ENCODE measurements at places on chromosomes 3 and 15. TPM values are rescaled to one million over a fixed set of nuclear protein-coding genes. Genes with fewer than 3 reads are reported as not detected.

- H3K27me3 ChIP-seq = no peaks in the 10 kb centered on the region
- peaks cover 5% of the 10 kb centered on the region for H3K4me1 ChIP-seq
- no peak overlapping the region for H3K27ac ChIP-seq
- no peak overlapping the region for H3K4me3 ChIP-seq
Measured at GRCh38 chr15:99315636-99316035, 64.4 kb downstream of the LRRC28 start.

RLBP1 gene
- not detected for polyA plus RNA-seq

DNA sequence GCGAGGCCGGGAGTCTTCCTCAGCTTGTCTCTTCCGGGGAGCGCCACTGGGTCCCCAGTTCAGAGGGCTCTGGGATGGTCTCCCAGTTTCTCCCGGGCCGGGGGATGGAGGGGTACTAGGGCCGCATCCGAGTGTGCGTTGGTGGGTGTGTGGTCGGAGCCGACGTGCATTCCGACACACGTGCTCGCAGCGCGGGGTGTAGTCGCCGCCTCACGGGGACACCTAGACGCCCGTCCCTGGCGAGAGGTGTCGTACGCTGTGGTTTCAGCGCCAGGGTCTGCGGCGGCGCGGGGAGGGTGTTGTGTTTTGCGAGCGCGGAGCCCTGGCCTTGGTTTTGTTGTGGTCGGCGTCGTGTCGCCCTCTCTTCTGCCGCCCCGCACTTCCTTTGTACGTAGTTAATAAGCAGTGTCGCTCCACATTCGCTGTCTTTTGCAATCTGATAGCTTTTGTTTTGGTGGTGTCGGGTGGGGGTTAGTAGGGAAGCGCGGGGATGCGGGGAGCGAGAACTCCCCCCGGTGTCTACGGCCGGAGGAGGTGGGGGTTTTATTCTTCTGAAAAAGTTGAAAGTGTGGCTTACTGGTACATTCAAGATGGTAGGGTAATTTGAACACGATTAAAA lies 2.2 kb downstream of the IGF1R start:
- no peak overlapping the region for H3K27ac ChIP-seq
- peak overlapping the region; percentile 92 for H3K4me3 ChIP-seq
- H3K4me1 ChIP-seq = peaks cover 49% of the 10 kb centered on the region
- H3K36me3 ChIP-seq = no peaks in the 10 kb centered on the region
- H3K27me3 ChIP-seq = no peaks in the 10 kb centered on the region

LARP6 gene
- 18.0 TPM for polyA plus RNA-seq

DNA sequence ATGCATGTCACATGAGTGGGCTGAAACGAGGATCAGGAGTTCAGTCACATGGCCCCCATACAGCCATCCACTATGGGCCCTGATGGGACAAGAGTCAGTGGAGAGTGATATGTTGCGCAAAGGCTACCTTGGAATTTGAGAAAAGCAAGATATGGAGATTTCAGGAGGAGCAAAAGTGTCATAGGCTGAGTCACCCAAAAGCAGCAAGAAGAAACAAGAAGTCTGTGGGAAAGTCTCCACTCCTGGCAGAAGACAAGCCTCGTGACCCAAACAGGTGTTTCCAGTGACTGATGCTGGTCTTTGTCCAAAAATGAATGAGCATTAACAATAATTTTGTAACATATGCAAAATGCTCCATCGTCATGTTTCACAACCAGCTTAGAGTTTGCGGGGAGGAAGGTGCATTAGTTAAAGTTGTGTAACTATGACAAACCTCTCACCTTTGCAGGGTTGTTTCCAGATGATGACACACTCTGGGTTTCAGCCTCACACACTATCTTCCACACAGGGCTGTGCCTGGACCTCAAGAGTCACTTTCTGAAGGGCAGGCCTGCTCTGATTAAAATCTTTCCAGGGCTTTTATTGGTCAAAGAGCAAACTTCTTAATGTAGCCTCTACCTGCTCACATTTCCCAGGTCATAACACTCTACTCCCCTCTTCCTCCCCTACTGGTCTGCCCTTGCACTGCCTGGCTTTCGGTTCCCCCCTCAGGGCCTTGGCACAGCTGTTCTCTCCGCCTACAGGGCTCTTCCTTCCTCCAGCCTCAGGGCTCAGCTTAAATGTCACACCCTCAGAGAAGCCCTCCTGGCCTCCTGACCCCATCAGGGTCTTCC lies 3.9 kb upstream of the DNASE1L3 start:
- H3K4me1 ChIP-seq = no peaks in the 10 kb centered on the region
- no peaks in the 10 kb centered on the region for H3K27me3 ChIP-seq
- DNase-seq = peak; percentile 52
- no peaks in the 10 kb centered on the region for H3K36me3 ChIP-seq
- H3K4me3 ChIP-seq = no peak overlapping the region
- H3K27ac ChIP-seq = no peak overlapping the region

DNA sequence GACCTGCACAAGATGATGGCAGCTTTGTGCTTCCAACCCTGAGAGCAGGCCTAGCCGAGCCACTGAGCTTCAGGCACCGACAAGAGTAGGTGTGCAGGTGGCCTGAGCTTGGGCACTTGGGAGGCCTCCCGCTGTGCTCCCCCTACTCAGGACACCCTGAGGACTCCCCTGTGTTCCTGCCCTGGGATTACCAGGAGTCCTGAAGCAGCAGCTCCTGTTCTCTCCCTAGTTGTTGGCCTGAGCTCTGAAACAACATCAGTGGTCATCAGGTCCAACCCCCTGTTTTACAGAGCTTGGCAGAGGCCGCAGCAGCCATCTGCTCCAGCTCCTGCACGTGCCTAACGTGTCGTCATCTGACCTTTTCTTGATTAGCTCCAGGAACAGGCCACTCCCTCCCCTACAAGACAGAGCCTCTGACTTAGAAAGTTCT lies 8.0 kb upstream of the MESP2 start:
- H3K27ac ChIP-seq = no peak overlapping the region
- DNase-seq = no peak
- no peaks in the 10 kb centered on the region for H3K4me1 ChIP-seq
- no peak overlapping the region for H3K4me3 ChIP-seq

- peaks cover 79% of the 10 kb centered on the region for H3K27me3 ChIP-seq
- H3K4me3 ChIP-seq = peak overlapping the region; percentile 55
- no peak for DNase-seq
- H3K4me1 ChIP-seq = peaks cover 26% of the 10 kb centered on the region
Measured at GRCh38 chr3:156825795-156826143, 384 bp upstream of the LEKR1 start.

DNA sequence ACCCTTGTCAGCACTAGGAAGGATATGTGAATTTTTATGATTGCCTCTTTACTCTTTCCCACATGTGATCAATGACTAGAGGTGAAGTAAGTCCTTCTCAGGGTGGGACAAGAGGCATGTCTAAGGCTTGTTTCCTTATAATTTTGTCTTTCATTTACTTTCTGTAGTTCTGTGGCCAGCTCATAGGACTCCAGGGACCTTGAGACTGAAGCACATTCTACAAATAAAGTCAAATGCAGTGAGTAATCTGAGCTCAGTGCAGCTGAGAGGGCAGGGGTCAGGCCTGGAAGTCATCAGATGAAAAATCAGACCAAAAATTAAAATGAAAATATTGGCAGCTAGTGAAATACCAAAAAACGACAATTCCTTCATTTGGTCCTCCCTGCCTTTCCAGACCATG lies 424.7 kb upstream of the THBS1 start:
- DNase-seq = no peak
- no peaks in the 10 kb centered on the region for H3K27me3 ChIP-seq
- H3K4me1 ChIP-seq = no peaks in the 10 kb centered on the region
- H3K27ac ChIP-seq = no peak overlapping the region

DNA sequence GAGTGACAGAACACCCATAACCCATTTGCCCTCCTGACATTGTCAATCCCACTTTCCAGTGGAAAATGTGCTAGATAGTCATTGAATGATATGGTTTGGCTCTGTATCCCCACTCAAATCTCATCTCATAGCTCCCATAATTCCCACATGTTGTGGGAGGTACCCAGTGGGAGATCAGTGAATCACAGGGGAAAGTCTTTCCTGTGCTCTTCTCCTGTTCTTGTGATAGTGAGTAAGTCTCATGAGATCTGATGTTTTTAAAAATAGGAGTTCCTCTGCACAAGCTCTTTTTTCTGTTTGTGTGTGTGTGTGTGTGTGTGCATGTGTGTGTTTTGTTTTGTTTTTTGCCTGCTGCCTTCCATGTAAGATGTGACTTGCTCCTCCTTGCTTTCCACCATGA lies 191.7 kb downstream of the ARRDC4 start:
- peaks cover 14% of the 10 kb centered on the region for H3K4me1 ChIP-seq
- no peaks in the 10 kb centered on the region for H3K27me3 ChIP-seq
- no peak for DNase-seq
- H3K27ac ChIP-seq = no peak overlapping the region
- no peak overlapping the region for H3K4me3 ChIP-seq

DNA sequence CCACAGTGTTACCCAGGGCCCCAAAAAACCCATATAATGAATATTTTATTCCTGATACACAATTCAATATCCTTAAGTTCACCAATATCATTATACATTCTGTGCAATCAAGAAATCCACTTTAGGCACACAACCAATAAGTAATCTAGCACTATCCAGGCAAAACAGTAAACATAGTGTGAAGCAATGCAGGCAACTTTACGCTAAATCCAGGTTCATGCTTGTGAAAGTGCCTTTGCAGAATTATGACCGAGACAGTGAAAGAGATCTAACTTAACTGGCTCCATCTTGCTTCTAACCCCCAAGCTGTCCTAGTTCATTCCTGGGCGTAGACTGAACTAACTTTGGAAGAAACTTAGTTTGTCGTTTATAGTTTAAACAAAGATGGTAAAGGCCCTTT lies 34.2 kb upstream of the INO80 start:
- no peaks in the 10 kb centered on the region for H3K27me3 ChIP-seq
- H3K36me3 ChIP-seq = no peaks in the 10 kb centered on the region
- no peak overlapping the region for H3K4me3 ChIP-seq
- no peak overlapping the region for H3K27ac ChIP-seq
- H3K4me1 ChIP-seq = no peaks in the 10 kb centered on the region
- no peak for DNase-seq

- DNase-seq = no peak
- H3K27ac ChIP-seq = no peak overlapping the region
- no peak overlapping the region for H3K4me3 ChIP-seq
- H3K27me3 ChIP-seq = no peaks in the 10 kb centered on the region
- H3K4me1 ChIP-seq = no peaks in the 10 kb centered on the region
Measured at GRCh38 chr15:80315289-80315987, 63.4 kb upstream of the CTXND1 start.

GRCh38 chr3:191269289-191270085 lies 59.7 kb upstream of the CCDC50 start:
- H3K4me3 ChIP-seq = no peak overlapping the region
- no peak for DNase-seq
- no peak overlapping the region for H3K27ac ChIP-seq
- H3K36me3 ChIP-seq = no peaks in the 10 kb centered on the region
- H3K4me1 ChIP-seq = no peaks in the 10 kb centered on the region
- H3K27me3 ChIP-seq = no peaks in the 10 kb centered on the region

DNA sequence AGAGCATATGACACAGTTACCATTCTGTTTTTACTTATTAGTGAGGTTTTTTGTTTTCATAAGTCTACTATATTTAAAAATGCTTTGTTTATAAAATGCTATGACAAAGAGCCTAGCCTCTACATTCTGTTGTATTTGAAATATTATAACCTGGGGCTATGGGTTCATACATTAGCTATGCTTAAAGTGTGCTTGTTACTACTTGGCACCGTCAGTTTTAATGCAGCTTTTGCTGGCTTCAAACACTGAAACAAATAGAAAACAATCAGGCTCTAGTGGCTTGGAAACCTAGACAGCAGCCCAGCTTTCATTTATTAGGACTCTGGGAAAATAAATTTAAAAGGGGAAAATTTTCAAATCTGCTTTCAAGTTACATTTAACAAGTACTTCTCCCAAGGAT lies 635.9 kb downstream of the CADM2 start:
- H3K27ac ChIP-seq = no peak overlapping the region
- H3K36me3 ChIP-seq = no peaks in the 10 kb centered on the region
- H3K27me3 ChIP-seq = no peaks in the 10 kb centered on the region
- DNase-seq = no peak

NDN gene
- polyA plus RNA-seq = 48.1 TPM

All from GM23338 (cell line).